ENCODE measurements at places on chromosomes 13 and 19.

GRCh38 chr13:102017248-102017647 is 384.6 kb downstream of the FGF14 start:
- no peak for DNase-seq

GRCh38 chr19:45601115-45601514 is 897 bp downstream of the GPR4 start:
- no peak for DNase-seq

GRCh38 chr13:66200555-66200954 is 1029.6 kb downstream of the PCDH9 start:
- DNase-seq = no peak

DNA sequence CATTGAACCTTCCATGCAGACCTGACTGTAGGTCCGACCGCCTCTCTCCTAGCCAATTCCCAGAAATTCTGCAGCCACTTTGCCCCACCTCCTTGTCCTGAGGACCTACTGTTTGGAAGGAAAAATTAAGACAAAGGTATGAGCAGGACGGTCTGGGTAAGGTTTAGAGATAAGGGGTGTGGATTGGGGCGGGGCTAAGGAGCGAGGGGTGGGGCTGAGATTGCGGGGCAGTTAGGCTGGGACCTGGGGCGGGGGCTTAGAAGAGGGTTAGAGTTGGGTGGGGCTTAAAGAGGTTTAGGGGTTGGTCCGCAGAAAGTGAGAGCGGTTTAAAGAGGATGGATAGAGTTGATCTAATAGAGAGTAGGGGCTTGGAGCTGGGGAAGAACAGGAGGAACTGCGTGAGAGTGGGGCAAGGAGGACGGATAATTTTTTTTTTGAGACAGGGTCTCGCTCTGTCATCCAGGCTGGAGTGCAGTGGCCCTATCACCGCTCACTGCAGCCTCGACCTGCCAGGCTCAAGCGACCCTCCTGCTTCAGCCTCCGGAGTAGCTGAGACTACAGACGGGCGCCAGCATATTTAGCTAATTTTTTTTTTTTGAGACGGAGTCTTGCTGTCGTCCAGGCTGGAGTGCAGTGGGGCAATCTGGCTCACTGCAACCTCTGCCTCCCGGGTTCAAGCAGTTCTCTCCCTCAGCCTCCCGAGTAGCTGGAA is 1.7 kb upstream of the ZNF865 start:
- DNase-seq = no peak

DNA sequence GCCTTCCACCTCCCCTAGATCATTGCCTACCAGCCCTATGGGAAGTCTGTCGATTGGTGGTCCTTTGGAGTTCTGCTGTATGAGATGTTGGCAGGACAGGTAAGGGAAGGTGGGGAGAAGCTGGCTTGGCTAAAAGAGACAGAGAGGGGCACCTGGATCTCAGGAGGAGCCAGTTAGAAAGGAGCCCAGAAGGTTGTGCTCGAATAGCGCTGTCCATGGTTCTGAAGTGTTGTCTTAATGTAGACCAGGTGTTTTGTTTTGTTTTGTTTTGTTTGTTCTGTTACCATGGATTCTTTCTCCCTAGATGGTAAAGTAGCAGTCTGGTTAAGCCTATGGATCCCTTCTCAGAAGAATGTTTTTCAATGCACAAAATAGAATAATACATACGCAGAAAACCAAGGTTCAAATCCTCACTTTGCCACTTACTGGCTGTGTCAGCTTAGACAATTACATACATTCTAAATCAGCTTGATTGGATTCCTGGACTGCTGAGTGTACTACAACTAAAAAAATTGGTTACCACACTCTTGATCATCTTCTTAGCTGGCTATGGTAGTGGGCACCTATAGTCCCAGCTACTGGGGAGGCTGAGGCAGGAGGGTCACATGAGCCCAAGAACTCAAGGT is 5.9 kb upstream of the CACNG7 start:
- DNase-seq = no peak

DNA sequence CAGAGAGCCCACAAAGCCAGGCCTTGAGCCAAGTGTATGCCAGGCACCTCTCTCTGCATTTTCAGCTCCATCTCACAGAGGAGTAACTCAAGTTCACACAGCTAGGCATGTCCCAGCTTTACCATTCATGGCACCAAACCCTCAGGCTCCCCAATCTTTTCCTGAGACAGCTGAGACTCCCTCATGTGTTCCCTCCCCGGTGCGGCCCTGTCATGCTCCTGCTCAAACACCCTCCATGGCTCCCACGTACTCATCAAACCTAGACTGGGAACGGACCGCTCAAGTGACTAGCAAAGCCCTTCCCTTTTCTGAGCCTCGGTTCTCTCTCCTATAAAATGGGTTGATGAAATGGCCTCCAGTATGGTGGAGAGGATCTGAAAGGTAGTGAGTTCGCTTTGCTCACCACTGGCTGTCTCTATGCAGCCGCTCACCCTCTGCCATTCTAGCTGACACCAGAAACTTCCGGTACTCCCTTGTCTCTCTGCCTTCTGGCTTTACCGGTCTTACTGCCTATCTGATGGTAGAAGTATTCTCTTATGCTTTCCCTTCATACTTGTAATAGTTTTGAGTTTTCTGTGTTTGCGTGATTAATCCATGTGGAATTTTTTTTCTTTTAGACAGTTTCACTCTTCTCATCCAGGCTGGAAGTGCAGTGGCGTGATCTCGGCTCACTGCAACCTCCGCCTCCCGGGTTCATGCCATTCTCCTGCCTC is 7.8 kb upstream of the SLC44A2 start:
- DNase-seq = no peak

- DNase-seq = no peak
Observed at GRCh38 chr13:113452942-113453901, at the start of gene ADPRHL1. Gene ADPRHL1 (minus strand): TSS chr13:113453488. CDS start chr13:113453437, 51 bp downstream.

DNA sequence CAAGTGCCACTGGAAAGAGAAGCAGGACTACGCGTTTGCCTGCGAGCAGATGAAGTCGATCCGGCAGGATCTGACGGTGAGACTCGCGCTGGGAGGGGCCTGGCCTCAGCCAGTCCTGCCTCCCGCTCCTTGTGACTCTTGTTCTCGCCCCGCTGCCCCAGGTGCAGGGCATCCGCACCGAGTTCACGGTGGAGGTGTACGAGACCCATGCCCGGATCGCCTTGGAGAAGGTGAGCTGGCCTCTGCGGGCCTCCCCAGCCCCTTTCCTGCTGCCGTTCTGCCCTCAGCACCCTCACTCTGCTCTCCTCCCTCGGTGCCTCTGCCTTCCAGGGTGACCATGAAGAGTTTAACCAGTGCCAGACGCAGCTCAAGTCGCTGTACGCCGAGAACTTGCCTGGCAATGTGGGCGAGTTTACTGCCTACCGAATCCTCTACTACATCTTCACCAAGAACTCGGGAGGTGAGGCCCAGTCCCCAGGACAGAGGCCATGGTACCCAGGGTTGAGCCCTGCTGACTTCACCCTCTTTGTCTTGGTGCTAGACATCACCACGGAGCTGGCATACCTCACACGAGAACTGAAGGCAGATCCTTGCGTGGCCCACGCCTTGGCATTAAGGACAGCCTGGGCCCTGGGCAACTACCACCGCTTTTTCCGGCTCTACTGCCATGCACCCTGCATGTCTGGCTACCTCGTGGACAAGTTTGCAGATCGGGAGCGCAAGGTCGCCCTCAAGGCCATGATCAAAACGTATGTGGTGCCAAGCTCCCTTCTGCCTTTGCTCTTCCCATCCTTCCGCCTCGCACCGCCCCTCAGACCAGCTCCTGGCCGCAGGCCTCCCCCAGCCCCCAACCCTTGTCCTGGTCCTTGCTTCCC is 5.6 kb downstream of the LENG9 start:
- no peak for DNase-seq

DNA sequence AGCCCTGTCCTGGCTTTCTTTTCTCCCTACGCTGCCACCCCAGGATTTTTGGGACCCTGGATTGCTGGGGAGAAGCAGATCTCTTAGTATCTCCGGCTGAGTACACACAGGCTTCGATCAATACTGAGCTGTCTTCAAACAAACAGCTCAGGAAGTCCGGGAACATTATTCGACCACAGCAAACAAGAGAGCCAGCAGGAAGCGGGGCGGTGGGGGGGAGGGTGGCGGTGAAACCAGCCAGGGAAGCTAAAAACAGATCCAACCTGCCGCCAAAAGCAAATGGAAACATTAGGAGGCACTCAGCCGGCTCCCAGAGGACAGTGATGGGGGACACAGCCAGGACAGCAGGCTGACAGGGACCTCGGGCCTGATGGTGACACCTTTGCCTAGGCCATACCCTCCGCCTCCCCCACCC is 12.2 kb upstream of the BCAM start:
- no peak for DNase-seq

GRCh38 chr13:32316501-32316900 is 1.2 kb downstream of the BRCA2 start:
- no peak for DNase-seq

GRCh38 chr19:19382118-19382517 is 23.4 kb upstream of the GATAD2A start:
- no peak for DNase-seq

DNA sequence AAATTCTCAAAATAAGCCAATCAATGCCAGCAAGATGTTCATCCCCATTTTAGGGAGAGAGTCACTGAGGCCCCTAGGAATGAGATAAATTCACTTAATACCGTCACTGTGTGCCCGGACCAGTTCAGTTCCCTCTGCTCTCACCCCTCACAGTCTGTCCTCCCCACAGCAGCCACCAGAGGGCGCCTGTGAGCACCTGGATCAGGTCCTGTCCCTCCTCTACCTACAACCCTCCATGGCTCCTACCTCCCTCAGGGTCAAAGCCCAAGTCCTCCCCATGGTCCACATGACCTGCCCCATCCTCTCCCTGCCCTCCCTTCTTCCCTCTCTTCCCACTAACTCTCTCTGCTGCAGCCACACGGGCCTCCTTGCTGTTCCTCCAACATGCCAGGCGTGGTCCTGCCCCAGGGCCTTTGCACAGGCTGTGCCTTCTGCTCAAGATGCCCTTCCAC is 42.0 kb upstream of the NFIC start:
- peak; percentile 64 for DNase-seq

DNA sequence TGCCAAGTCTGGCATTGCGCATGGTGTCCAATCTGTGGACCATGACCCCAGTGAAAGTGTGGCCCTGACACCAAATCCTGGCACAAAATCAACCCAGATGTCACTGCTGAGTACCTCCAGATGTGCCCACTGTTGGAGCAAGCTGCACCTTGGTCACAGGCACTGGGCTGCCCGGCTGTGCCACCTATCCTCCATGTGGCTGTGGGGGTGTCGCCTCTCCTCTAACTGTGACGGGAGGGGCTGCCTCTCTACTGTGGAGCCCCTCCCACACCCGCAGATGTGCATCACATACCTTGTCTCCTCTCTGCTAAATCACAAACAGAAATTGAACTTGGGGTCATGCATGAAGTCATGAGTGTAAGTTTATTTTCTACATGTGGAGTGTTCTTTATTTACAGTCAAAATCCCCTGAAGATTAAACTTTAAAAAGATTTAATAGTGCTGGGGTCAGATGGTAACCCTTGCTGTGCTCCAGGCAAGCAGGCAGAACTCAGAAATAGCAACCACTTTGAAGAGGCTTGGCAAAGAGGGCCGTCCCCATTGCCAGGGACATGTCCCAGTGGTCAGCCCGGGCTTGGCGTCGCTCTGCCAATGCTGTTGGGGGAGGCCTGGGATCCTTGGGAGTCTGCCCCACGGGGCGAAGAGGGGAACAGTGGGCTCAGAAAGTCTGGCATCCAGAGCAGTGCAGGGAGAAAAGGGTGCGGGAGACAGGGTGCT is 46.4 kb upstream of the ZNF536 start:
- DNase-seq = no peak

DNA sequence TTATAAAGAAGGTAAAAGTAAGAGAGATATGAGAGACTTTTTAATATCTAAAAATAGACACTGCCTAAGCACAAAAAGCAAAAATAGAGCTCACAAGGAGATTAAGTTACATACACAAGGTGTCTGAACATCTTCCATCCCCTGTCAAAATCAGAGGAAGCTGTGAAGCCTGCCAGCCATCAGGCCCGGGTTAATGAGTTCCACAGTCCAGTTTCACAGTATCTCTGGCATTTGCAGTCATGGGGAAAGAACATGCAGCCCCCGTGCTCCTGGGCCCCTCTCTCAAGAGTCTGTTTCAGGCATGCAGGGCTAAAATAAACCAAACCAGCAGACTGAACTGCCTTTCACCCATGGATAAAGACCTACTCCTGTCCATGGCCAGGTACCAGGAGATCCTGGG is 79.2 kb downstream of the TBC1D4 start:
- DNase-seq = no peak

GRCh38 chr19:35942235-35942634 is 6.1 kb downstream of the LRFN3 start:
- DNase-seq = no peak

- DNase-seq = no peak
Observed at GRCh38 chr19:19721896-19722295, 11.0 kb downstream of the ZNF14 start.

DNA sequence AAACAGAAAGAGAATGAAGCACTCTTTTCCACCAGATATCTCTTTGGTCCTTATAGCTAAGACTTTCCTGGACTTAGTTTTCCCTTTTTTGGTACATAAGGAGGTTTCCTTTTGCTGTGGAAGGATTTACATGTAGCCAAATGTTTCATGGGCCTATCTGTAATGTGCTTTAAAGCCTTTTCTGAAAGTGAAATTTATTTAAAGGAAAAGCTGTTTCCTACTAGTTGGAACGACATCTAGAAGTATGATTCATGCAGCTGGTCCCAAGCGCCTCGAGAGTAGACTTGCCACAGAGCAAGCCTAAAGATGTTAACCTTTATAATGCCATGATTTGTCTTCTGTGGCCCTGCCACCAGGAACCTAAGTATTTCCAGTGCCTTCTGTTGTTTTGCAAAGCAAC is 390.3 kb downstream of the DLEU7 start:
- DNase-seq = no peak

DNA sequence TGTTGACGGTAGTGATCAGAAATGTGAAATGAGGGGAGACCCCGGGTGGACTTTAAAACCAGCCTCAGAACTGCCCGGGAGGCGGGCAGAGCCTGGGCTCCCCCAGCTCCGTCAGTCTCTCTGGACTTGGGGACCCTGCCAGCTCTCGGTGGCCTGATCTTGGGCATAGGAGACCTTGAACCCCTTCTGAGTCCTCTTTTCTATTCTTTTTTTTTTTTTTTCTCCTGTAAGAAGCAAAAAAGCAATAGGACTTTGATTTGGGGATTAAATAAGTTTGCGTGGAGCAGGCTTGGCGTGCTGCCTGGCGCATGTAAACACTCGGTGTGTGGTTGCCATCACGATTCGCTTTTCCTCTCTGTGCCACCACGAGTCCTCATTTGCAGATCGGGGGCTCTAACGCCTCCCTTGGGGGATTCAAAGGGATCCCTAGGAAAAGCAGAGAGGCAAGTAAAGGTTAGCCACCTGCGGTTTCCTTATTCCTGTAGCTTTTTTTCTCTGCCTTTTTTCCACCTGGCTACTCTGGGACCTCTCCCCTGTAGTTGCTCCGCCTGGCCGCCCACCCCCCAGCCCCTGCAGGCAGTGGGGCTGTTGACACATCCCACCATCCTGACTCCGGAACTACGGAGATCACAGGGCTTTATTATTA is 1.3 kb downstream of the SAFB start:
- no peak for DNase-seq

All from stimulated activated CD4-positive, alpha-beta T cell treated with anti-CD3 and anti-CD28 coated beads, Interleukin-15, amount 100 ng/mL, for 48 hours (primary cell).